ENCODE measurements at places on chromosomes 6 and 20.

GRCh38 chr6:141139461-141139860 is 993.3 kb upstream of the GJE1 start:
- no peak for DNase-seq

- DNase-seq, result no peak
These were observed 16.8 kb upstream of the PTGIS start for GRCh38 chr20:49584418-49585382.

- no peak for DNase-seq
These were observed 549.4 kb downstream of the UTRN start for GRCh38 chr6:144834426-144835038.

GRCh38 chr6:134368670-134369069 is 50.8 kb upstream of the SGK1 start:
- no peak for DNase-seq

- no peak for DNase-seq
These were observed 2.2 kb downstream of the RAB5IF start for GRCh38 chr20:36607586-36608387.

DNA sequence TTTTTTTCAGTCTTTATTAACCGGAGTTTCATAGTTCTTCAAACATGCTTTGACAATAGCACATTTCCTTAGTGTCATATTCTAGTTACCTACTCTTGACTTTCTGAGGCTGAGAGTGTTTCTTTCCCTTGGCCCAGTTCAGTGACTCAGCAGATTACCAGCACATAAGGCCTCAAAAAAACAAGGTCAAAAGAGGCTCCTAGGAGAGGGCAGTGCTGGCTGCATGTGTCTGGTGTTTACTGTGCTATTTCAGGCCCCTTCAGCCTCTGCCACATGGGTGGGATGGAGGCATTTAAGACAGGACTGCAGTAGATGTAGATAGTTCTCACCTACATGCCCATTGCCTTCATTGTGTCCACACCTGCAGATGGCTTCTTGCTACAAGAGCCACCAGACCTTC is 198.2 kb upstream of the SSTR4 start:
- DNase-seq, result no peak

DNA sequence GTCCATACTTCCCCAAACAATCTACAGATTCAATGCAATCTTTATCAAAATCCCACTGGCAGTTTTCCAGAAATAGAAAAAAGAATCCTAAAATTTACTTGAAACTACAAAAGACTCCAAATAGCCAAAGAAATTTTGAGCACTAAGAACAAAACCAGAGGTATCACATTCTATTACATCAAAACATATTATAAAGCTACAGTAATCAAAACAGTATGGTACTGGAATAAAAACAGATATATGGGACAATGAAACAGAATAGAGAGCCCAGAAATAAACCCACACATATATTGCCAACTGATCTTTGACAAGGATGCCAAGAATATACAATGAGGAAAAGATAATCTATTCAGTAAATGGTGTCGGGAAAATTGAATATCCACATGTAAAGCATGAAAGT is 46.0 kb upstream of the FBXO30 start:
- no peak for DNase-seq

DNA sequence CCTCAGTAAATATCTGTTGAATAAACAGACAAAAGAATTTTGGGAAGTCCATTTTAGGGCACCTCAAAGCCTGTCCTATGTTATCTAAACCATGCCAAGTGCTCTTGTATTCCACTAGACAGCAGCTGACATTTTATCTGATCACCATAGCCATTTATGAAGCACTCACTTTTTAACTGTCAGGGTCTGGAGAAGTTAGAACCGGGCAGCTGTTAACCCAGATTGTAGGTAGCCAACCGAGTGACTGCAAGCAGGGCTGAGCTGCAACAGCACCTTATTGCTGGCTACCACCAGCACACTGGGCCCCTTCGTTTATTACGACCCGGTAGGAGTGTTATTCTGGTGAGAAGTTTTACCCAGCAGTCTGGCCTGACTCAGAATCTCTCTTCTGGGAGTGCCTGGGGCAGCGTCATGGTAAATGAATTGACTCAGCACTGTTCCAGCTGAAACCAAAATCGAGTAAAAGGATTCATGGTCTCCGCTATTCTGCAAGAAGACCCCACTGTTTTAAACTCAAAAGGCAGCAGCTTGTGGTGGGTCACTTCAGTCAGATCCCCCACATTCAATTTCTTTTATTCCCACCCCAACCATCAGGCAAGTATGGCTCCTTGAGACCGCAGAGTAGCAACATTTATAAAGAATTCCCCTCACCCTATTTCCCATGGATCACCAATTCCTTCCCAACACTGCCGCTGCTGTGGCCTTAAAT is 1.7 kb downstream of the UBE2V1 start:
- no peak for DNase-seq

- DNase-seq, result no peak
These were observed 10.5 kb upstream of the ZBTB9 start for GRCh38 chr6:33443619-33444504.

DNA sequence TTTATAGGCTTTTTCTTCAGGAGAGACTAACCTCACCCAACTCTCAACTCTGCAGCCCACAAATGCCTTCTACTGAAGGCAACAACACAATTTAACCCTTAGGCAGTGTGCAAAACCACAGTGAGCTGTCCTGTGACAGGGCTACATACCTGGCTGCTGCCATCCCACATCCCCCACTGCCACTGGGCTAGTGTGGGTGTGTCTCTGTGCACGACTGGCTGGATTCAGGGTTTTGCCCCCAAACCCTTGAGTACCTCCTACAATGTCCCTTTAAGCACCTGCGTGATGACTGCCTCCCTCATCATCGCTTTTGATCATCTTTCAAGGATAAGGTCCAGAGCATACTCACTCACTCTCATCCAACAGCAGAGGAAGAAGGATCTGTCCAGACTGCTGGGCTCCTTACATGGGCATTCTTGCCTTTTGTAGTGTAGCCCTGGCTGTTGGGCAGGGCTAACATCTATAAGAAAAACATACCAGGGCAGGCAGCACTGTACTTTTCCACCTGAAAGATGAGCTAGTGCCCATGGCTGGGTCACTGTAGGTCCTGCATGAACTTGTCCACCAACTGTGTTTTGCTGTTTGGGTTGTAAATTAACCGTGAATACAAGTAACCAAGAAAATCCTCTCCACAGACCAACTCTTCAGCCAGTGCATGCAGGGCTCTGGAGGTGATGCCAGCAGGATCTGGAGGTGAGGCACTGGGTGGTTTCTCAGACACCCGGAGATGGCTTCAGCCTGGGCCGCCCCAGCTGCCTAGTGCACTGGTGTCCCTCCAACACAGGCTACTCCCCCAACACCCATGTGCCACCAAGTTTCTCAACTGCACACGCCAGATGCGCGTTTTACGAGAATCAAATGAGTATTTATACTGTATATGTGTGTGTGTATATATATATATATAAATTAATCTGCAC is 45.2 kb downstream of the PLCG1 start:
- DNase-seq, result no peak

DNA sequence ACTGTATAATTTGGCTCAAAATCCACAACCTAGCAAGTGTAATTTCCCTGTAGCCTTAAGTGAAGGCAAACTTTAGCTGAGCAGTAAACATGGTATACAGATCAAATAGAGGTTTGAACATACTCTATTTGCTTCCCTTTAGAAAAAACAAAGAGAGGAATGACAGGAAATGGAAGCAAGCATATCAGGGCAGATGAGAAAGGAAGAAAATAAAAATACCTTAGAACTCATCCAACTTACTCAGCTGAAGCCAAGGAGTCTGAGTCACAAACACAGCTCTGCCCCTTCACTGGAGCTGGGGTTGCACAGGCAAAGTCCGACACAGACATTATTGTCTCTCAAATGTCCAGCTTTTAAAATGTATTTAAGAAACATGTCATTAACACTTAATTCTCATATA is 379.9 kb upstream of the IRAK1BP1 start:
- no peak for DNase-seq

DNA sequence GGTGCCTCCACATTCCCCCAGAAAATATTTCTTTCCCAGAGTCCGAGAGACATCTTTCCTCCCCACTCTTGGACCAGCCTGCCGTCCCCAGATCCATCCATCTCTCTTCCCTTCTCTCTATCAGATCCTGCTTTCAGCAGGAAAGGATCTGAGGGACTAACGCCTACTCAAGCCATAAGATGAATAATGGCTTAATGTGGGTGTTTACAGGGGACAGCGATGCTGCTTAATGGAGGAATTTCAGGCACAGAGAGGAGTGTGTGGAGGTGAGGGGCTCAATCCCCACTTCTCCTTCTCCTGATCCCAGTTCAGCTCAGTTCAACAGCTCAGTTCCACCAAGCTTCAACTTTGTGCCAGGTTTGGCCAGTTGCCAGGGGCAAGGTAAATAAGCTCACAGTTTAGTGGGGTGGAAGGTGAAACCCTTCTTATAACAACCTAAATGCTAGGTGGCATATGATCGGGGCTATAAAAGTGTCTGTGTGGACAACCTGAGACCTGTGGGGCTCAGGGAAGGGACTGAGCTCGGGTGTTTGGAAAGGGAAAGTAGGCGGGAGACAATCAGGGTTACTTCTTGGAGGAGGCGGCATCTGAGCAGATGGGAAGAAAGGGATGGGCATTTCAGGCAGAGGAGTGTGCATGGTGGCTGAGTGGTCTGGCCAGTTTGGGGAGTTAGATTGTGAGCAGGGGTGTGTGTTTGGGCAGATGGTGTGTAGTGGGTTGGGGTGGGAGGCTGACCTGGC is 55.8 kb downstream of the CDH22 start:
- DNase-seq, result no peak

DNA sequence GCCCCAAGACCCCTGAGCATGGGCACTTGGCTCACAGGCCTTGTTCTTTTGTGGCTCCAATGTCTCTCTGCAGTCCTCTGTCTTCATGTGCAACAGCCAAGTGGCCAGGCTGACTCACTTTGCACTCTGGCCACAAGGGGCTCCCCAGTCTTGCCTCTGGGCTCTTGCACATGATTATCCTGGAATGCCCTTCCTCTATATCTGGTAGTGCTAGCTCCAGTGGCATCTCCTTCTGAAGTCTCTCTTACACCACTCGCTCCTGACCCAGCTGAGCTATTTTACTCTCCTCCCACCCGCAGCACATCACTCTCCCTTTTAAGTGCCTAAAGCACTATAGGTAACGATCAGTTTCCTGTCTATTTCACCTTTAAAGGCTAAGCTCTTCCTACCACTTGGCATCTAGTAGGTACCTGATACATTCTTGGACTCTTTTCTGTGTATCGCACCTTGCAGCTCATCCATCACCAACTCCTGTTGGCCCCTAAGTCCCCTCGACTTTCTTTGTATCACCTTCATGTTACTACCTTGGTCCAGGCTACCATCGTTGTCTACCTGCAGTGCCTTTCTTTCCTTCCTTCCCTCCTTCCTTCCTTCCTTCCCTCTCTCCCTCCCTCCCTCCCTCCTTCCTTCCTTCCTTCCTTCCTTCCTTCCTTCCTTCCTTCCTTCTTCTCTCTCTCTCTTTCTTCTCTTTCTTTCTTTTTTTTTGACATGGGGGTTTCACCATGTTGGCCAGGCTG is 211.9 kb upstream of the RNF24 start:
- no peak for DNase-seq

DNA sequence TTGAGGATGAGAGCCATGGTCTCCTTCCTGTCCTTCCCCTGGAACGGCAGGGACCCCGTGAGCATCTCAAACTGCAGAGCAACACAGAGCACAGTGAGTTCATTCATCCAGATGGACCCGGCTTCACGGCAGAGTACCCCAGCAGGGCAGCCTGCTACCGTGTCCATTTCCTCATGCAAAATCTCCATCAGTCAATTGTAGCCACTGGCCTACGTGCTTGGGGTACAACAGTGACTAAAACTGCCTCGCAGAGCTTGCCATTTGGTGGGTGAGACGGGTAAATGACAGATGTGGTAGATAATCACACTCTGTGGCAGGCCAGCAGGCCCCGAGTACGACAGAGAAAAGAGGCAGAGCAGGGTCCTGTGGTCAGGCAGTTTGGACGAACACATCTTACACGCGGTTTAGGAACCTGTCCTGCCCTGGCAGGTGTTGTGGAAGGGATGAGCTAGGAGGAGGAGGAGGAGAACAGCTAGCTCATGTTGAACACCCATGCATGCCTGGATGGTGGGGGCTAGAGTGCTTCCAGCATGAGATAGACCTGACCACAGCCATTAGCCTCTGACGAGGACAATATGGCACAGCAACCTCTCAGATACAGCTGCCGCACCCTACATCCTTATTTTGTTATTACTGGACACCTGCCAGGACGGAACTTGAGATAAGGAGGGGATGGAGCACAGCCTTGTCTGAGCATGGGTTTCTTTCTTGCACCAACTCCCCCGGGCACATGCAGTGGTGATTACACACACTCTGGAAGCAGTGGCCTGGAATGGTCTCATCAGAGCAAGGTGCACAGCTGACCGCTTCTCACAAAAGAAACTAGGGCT is 95.6 kb downstream of the RAMACL start:
- DNase-seq, result no peak

DNA sequence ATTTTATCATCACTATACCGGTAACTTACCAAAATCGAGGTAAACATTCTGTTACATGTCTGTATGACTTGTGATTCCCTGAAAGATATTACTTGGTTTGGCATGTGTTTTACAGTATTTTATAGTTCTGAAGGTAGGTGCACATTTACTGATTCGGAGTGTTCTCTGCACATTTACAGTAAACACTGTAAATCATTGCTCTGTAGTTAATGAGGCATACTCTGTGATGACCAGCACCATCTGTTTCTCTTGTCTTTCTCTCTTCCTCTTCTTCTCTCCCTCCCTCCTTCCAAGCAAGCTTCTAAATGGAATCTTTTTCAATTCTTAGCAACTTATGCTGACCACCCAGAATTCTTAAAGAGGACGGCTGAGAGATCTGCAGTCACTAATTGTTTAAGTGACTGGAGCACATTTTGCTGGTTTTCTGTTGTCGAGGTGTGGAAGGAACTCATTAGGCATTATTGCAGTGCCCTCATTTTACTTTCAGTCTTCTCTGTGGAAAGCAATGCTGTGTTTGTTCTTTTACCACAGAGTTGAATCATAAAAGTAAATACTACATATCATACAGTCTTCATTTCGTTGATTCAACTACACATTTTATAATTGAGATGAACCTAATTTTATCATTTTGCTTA is 126.5 kb downstream of the UTRN start:
- no peak for DNase-seq

- no peak for DNase-seq
These were observed 298.7 kb downstream of the TSHZ2 start for GRCh38 chr20:53270792-53271375.

DNA sequence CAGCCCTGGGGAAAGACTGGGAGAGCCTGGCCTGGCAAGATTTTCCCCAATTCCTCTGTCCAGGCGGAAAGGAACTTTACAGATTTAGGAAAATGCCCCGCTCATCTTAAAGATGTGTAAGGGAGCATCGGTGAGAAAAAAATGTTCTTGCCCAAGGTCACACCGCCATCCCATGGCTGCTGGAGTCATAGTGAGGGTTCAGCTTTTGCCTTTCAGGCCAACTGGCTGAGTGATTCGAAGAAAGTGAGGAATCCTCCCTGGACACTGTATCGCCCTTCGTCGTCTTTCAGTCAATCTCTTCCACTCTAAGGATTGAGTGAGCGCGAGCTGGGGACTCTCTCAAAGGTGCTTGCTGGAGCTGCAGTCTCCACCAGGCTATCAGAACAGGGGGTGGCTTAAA is 1.4 kb downstream of the WFDC2 start:
- no peak for DNase-seq

Measured in cerebellar nuclear complex (tissue), 1 donor.